ENCODE measurements at places on chromosomes 12 and 14.

- no peak for DNase-seq
These were observed 1236.6 kb downstream of the BCL11B start for GRCh38 chr14:98035396-98035795.

- DNase-seq, result no peak
These were observed 81.5 kb upstream of the TMCC3 start for GRCh38 chr12:94731733-94732360.

- no peak for DNase-seq
These were observed 58.0 kb downstream of the CDC42BPB start for GRCh38 chr14:102999227-102999895.

- DNase-seq, result no peak
These were observed 56.4 kb downstream of the IFT81 start for GRCh38 chr12:110180591-110181005.

DNA sequence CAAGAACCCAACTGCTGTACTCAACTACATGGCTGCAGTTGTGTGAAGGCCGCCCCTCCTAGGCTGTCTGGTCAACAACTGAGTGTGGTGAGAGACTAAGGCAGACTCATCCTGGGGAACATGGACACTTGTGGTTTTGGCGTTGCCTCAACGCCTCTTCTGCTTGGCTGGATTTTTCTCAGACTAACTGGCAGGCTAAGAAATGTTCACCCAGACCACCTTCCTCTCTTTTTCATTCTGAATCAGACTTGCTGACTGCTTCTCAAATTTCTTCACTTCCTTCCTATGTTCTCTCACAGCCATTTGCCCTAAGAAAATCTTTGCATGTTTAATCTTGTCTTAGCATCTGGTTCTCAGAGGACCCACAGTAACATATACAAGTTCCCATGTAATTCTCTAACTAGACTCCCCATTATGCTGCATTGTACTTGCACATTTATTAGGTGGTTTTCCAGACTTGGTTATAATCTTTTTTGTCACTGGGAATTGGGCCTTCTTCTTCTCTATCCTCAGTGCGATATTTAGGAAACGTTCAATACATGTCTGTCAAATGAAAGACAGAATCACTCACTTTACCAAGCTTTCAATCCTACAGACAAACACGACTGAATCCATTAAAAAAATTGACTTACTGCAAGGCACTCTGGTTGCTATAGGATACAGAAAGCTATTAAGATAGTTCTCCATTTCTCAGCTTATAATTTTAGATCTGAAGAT, 327.6 kb downstream of the CCER1 start:
- DNase-seq, result no peak

DNA sequence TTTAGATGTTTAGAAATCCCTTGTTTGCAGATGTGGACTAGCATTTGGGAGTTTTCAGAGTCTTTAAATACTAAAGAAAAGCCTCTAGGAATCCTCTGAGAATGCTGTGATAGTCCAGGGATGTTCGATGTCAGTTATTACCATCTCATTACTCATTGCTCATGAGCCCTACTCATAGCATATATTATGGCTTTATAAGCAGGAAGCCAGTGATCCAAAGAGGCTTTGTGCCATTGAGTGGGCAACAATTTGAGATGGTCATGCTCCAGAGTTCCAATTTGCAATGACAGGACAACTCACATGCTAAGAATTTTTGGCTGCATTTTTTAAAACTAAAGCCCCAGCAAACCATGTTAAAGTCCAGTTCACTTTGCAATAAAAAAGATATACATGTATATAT, 163.0 kb downstream of the OTOGL start:
- DNase-seq, result no peak

All from HEK293T (cell line).